Nasal cavity respiratory epithelium epithelial cell of viscerocranial mucosa (primary cell): ENCODE measurements at places on chromosomes 4 and X. TPM values are rescaled to one million over a fixed set of nuclear protein-coding genes. Genes with fewer than 3 reads are reported as not detected.

SOD3 gene
- total RNA-seq: 0.21 TPM in 1 of 2 replicates, not detected in the other

PLXNB3 gene
- total RNA-seq: 2.7 and 28.8 TPM in 2 replicates

LIMCH1 gene
- total RNA-seq: 0.34 and 4.5 TPM in 2 replicates

FAM156B gene
- total RNA-seq: 7.2 and 9.9 TPM in 2 replicates

CT45A1 gene
- total RNA-seq: not detected in 2 replicates
